ENCODE measurements at places on chromosomes 2 and 18.

- DNase-seq, result no peak
These were observed 278.2 kb upstream of the LRRTM4 start for GRCh38 chr2:77800410-77800809.

DNA sequence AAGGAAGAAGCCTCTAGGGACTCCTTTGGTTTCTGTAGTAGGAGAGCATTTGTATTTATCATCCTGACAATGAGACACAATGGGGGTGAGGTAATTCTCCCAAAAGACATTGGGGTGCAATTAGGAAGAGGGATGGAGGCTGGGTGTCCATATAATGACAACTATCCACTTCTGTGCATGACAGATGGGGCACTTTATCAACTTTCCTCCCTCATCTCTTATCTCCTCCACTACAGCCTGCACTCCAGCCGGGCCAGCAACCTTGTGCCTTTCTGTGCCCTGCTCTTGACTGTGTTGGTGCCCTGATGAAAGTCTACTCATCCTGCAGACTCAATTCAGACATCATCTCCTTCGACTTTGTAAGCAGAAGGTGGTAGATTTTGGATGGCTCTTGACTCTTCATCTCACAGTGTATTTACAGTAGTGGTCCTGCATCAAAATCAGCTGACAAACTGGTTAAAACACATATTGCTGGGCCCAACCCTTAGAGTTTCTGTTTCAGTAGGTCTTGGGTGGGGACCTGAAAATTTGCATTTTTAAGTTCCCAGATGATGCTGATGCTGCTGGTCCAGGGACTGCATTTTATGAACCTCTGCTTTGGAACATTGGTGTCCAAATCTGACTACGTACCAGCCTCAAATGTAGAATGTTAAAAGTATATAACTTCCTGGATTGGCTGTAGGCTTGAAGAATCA, 40.8 kb upstream of the CFAP36 start:
- DNase-seq, result no peak

DNA sequence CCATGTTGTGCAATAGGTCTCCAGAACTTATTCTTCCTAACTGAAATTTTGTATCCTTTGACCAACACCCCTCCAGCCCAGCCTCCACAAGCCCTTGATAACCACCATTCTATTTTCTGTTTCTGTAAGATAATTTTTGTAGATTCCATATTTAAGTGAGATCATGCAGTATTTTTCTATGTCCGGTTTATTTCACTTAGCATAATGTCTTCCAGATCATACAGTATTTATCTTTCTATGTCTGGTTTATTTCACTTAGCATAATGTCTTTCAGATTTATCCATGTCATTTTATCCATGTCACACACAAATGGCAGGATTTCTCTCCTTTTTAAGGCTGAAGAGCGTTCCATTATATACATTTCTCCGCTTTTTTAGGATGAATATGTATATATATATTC, 24.4 kb upstream of the ONECUT2 start:
- no peak for DNase-seq

DNA sequence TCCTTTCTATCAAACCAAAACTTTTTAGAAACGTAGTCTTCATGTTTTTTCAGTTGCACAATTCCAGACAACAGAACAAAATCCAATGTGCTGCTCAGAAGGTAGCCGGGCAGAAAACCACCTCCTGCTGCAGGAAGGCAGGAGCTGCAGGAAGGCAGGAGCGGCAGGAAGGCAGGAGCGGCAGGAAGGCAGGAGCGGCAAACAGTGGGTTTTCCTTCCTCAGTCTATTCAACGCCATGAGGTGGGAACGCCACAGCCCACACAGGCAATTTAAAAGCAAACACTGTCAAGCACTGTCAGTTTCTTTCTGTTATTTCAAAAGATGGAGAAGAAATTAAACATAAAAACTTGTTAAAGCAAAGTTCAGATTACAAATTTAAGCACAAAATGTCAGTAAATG, 601.2 kb upstream of the SALL3 start:
- no peak for DNase-seq

- DNase-seq, result peak; percentile 23
These were observed 210.3 kb downstream of the CYP26B1 start for GRCh38 chr2:71937396-71937795.

DNA sequence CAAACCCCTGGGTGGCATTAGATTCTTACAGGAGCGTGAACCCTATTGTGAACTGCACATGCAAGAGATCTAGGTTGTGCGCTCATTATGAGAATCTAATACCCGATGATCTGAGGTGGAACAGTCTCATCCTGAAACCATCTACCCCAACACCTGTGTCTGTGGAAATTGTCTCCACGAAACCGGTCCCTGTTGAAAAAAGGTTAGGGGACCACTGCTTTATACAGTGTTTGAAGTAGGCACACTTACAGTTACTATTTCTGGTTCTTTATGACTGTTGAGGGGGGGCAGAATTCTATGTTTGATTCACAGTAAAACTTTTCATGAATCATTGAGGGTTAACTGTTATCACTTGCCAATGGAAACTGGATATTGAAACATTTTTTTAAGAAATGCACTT, 72.0 kb downstream of the RIF1 start:
- DNase-seq, result no peak

Measured in stimulated activated effector memory CD8-positive, alpha-beta T cell treated with anti-CD3 and anti-CD28 coated beads, Interleukin-12 subunit alpha, Interleukin-12 subunit beta, amount 100 ng/mL, for 72 hours (primary cell).